HuH-7 (cell line): ENCODE measurements at places on chromosomes 11 and 22.
A peak's percentile ranks its signal among the peaks of the same experiment; 100 is the strongest.

DNA sequence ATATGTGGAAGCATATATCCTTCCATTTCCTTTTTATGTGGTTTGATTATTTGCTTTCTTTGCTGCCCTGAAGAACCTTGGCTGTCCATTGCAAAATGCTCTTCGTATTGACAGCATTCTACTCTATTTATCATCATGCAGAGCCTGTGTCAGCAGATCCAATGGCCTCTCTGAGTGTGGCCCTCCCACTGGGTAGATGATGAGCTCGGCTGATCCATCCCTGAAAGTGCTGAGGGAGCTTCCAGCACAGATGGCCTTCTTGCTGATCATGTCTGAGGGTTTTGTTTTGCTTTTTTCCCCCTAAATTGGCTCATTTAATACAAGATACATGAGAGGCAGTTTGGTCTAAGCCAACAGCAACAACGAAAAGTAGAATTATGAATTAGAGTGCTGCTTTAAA lies 181.0 kb downstream of the GRIA4 start:
- no peak for DNase-seq

GRCh38 chr11:25485315-25485714 lies 846.6 kb upstream of the ANO3 start:
- no peak for DNase-seq

- no peak for DNase-seq
Measured at GRCh38 chr11:36817336-36817965, 219.4 kb upstream of the RAG2 start.

GRCh38 chr22:19226428-19226827 lies 47.9 kb upstream of the SLC25A1 start:
- no peak for DNase-seq

- no peak for DNase-seq
Measured at GRCh38 chr11:130515829-130516553, 67.5 kb downstream of the ADAMTS15 start.

GRCh38 chr11:129209891-129210830 lies 18.0 kb upstream of the ARHGAP32 start:
- DNase-seq, result no peak

DNA sequence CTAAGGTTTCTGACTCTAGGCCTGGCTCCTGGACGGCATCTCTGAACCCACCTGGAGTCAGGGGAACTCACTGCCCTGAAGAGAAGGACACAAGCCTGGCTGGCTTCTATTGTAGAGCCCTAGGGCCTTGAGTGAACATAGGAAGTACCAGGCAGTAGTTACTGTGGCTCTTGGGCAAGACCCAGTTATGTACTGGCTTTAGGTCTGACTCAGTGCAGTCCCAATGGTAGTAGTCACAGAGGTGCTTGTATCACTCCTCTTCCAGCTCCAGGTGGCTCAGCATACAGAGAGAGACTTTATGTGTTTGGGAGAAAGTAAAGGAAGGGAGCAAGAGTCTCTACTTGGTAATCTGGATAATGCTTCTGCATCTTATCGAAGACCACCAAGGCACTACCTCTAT lies 13.9 kb upstream of the PAK1 start:
- DNase-seq, result no peak

DNA sequence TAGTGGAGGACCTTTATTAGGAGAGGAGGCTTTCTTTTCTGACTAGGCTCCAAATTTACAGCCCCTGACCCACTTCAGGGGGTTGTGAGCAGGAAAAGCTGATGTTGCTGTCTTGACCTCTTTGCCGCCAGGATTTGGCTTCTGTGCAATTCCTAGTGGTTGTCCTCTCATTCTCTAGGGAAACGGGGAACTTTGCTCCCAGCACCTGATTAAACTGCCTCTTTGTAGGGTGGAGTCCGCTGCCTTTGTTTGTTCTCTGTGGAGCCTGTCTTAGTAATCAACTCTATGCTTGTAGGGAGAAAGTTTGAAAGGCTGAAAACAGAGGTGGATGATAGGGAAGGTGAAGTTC lies 16.3 kb downstream of the CTNND1 start:
- peak; percentile 95 for DNase-seq

- no peak for DNase-seq
Measured at GRCh38 chr11:96576383-96576782, 186.6 kb downstream of the JRKL start.

GRCh38 chr11:746289-747157 lies 741 bp upstream of the TALDO1 start:
- DNase-seq, result no peak

DNA sequence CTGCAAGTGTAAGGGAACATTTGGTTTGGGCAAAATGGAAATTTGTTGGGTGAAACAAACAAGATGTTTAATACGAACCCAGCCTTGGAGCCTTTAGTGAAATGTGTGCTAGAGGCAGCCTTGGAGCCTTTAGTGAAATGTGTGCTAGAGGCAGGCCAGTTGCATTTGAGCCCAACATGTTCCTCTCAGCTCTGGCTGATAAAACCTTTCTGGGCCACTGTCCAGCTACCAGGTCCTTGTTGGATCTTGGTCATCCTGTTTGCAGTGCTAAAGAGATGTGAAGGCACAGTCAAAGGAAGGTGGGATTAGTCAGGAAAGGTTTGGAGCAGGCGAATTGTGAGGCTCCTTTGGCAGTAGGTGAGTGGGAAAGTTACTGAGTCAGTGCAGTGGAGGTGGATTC lies 48.9 kb downstream of the CEP164 start:
- no peak for DNase-seq

DNA sequence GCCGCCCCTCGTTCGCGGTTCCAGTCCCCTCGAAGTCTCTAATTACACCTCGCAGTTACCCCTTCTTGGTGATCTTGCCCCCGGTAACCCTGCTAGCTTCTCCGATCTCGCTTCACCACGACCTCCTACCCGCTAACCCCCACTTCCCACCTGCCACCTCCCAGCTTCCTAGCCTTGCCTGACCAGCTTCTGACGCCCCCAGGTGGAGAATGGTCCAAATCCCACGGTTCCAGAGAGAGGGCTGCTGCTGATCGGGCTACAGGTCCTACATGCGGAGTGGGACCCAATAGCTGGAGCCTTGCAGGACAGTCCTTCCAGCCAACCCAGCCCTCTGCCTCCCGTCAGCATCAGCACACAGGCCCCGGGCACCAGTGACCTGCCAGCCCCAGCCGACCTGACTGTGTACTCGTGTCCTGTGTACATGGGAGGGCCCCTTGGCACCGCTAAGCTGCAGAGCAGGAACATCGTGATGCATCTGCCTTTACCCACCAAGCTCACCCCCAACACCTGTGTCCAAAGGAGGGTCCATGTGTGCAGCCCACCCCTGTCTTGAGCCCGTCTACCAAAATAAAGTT lies 31.9 kb downstream of the RRP8 start:
- DNase-seq, result no peak

DNA sequence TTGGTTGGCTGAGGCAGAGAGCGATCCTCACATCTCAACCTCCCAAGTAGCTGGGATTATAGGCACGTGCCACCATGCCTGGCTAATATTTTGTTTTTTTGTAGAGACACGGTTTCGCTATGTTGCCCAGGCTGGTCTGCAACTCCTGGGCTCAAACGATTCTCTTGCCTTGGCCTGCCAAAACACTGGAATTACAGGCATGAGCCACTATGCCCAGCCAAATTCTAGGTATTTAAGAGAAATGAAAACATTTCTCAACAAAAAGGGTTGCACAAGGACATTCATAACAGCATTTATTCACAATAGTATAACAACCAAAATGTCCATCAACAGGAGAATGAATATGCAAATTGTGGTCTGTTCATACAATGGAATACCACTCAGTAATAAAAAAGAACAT lies 31.7 kb upstream of the RBX1 start:
- no peak for DNase-seq

DNA sequence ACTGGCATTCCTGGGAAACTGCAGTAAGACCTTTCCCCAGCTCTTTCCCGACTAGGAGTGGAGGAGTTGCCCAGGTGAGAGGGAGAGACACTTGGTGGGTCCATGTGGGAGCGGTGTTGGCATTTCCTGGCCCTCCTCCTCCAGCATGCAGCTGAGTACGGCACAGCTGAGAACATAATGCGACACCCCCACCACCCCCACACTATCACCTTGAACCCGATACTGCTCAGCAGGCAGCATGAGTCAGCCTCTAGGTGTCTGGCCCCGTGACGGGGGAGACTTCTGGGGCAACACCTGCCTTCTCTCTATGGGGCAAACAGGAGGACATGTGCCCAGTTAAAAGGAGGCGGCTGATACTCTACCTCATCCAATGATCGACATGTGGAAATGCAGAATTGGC lies 64.4 kb downstream of the PKNOX2 start:
- DNase-seq, result no peak

DNA sequence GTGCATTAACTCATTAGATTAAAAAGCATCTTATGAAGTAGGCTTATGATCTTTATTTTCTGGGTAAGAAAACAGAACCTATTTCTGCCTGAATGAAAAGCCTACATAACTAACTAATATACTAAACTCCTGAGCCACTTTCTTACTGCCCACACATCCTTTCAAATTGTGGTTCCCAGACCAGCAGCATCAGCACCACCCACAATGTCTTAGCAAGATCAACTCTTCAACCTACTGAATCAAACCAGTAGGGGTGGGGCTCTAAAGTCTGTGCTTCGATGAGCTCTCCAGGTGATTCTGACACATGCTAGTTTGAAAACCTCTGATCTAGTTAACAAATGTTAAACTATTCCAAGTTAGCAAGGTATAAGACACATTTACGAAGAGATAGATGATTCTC lies 462.4 kb downstream of the DLG2 start:
- no peak for DNase-seq

DNA sequence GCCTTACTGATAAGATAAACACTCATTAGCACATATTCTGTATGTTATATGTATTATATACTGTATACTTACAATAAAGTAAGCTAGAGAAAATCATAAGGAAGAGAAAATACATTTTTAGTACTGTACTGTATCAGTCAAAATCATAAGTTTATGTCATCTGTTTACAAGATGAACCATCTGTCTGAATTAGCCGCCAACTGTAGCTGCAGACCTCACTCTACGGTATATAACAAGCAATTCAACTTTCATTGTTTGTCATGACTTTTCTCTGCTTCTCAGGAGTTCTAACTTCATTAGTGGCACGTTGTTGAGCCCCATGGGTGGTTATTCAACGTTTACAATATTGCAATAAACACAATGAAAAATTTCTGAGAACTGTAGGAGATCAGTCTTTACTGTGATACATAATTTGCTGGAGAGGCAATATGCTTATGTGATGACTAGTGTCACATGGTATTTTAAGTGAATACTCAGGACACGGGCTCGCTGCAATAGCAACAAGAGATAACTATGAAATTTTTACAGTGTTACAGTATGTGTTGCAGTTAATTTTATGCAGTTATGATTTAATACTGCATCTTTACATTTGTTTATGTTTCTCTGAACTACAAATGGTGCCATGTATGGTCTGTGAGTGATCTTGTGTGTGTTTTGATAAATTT lies 132.2 kb upstream of the CTSC start:
- no peak for DNase-seq

GRCh38 chr11:111220721-111221120 lies 24.8 kb upstream of the POU2AF2 start:
- no peak for DNase-seq

GRCh38 chr11:120182790-120183491 lies 27.9 kb upstream of the OAF start:
- DNase-seq, result peak; percentile 76

DNA sequence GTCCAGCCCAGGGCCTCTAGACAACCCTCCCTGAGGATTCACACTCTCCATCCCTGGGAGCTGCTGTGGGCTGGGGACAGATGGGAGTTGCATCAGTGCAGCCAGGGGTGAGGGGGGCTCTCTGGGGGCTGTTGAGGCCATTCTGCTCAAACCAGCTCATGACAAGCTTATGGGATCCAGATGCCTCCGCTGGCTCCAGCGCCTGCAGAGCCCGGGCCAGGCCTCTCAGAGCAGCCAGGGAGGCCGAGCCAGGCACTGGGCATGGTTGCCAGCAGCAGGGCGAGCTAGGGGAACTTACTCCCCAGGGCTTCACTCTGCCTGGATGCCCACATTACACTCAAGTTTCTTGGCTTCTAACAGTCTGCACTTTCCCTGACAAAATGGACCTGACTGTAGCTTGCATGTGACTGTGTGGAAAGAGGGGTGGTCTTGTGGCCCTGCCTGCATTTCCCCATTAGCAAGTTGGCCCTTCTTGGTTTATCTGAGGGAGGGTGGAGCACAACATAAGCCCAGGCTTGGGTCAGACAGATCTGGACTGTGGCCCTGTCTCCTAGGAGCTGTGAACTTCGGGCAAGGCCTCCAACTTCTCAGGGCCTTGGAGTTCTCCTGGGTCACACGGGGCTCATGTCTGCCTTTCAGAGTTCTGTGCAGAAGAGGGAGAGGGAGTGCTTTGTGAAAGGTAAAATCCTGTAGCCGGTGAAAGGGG lies 34.5 kb upstream of the CYB5R3 start:
- no peak for DNase-seq

GRCh38 chr22:20814221-20814808 lies 40.4 kb downstream of the SERPIND1 start:
- no peak for DNase-seq

DNA sequence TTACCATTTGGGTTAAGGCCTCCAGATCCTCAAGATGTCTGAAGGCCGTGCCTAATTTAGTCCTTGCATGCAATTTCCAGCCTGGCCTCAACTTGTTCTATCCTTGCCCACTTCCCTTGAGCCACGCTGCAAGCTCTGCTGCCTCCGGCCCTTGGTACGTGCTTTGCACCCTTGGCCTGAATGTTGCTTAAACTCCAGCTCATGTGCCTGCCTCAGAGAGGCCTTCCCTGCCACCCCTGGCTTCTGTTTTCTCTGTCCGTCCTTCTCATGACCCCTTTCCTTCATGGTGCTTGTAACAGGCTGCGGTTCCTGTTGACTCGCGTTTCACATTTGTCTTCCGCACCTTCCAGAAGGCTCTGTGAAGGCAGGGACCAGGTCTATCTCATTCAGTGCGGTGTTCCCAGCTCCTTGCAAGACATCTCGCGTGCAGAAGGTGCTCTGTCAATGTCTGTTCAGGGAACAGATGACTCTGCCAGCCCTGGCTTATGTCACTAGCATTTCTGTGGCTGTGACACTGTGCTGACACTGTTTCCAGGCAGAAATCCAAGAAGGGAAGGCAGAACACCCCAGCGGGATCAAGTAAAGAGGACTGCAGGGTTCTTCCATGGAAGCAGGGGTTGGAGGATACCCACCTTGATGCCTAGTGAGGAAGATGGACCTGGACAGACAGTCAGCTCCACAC lies 61.8 kb downstream of the FBLN1 start:
- no peak for DNase-seq

GRCh38 chr22:24554313-24555164 lies at the start of gene GUCD1:
Gene GUCD1, minus strand, starts transcription at chr22:24555138. Its CDS starts 147 bp downstream, at chr22:24554991.
- no peak for DNase-seq

DNA sequence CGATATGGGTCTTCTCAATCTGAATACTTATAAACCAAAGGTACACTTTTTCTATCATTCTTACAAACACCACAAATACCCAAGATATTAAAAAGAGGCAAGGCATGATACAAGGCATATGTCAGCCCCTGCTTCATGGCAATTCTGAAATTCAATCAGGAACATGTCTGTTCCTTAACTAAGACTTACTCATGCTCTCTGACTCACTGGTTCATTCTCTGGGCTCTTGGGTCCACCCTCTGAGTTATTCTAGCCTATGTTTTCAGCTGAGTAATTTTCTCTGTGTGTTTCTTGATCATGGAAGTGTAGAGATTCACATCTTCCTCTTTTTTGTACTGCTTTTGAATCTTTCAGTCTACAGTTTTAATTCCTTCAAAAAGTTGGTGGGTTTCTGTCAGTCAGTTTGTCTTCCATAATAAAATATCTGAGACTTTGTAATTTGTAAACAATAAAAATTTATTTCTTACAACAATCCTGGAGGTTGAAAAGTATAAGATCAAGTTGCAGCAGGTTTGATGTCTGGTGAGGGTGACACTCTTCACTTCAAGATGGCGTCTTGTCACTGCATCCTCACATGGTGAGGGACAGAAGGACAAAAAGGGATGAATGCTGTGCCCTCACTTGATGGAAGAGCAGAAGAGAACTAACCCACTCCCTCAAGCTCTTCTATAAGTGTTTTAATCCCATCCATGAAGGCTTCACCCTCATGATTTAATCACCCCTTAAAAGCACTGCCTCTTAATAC lies 211.7 kb downstream of the FAM76B start:
- no peak for DNase-seq
